ENCODE measurements at places on chromosomes 4 and X.

DNA sequence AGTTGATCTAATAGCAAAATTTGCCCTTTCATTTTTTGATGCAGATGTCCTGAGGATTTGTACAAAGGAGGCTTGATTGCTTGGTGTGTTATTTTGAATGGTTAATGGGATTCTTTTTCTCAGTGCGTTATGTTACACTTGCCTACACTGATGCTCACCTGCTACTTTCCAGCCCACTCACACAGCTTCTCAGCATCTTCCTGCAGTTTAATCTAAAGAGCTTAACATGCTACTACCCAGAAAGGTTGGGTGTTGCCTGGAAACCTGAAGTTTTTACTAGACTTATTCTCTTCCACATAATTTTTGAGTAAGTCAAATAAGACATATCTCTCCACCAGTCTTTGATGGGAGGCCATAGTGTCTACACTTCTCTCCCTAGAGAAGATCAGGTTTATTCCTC, 9.9 kb upstream of the GPR101 start:
- DNase-seq = no peak

DNA sequence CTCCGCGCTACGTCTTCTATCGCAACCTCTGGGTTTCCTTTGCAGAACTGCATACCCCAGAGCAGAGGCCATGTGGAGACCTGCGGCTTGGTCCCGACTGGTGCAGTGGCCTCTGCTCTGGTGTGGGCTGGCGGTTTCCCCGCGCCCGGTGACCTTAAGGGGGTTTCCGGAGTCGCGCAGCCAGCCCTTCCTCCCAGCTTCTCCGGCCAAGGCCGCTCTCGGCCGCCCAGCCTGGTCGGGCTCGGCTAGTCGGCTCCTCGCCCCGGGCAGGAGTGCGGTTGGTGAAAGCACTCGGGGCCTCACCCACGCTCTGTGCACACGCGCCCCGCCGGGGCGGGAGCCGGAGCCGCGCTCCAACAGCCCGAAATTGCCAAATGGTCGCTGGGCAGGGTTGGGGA, 84.9 kb downstream of the BCOR start:
- DNase-seq = no peak

- DNase-seq = no peak
Observed at GRCh38 chr4:109266891-109267290, 35.6 kb downstream of the COL25A1 start.

DNA sequence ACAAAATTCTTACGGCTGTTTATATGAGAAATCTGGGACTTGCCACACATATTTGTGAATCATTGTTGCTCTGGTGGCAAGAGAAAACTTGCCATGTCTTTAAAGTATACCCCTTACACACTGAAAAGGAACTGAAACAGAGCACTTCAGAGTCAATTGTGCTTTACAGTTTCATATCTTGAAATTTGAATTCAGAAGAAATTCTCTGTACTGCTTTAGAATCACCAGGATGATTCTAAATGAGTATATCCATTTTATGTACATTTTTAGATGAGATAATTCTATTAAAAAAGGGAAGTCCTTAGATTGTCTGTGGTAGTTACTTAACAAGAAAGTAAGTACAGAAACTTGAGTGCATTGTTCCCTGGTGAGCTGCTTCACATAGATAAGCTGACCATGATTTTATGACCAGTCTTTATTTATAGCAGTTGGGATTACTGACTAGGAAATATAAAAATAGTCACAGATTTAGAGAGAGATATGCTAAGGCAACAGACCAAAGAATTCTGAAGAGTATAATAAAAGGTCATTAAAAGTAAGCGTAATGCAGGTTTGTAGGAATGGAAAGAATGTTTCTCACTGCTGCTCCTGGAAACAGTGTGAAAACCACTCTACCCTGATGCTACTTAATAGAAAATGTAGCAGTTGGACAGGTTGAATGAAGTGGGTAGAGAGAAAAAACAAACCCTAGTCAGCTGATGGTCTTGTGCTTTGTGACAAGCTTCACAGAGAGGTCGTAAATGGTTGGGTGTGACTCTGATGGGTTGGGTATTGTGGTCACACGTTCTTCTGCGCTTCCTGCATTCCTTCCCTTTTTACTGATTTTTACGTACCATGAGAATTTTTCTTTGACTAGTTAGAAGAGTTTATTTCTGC, 41.0 kb downstream of the FNIP2 start:
- no peak for DNase-seq

All from NCI-H510A (cell line).